ENCODE measurements at places on chromosomes 3 and 15.

DNA sequence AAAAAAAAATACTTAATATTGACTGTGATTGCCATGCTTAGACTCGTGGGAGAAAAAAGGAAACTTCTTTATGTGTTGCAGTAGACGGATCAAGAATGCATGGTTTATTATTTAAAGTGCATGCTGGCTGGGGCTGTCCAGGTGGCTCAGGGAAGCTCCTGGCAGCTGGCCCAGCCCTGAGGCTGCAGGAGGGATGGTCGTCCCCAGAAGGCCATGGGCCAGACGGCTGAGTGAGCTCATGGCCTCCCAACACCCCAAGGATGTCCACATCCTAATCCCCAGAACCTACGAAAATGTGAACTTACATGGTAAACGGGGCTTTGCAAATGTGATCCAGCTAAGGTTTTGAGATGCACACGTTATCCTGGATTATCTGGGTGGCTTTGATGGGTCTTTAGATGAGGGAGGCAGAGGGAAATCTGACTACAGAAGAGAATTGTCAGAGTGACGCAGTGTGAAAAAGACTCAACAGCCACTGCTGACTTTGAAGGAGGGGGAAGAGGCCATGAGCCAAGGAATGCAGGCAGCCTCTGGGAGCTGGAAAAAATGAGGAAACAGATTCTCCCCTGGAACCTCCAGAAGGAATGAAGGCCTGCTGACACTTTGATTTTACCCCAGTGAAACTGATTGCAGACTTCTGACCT lies 29.8 kb downstream of the ADAMTS17 start:
- no peak for DNase-seq

GRCh38 chr3:134445636-134446035 lies 40.1 kb downstream of the ANAPC13 start:
- no peak for DNase-seq

GRCh38 chr15:39695793-39696192 lies 86.8 kb downstream of the FSIP1 start:
- DNase-seq = no peak

GRCh38 chr3:111732252-111732879 lies 126.7 kb upstream of the PHLDB2 start:
- DNase-seq = no peak

DNA sequence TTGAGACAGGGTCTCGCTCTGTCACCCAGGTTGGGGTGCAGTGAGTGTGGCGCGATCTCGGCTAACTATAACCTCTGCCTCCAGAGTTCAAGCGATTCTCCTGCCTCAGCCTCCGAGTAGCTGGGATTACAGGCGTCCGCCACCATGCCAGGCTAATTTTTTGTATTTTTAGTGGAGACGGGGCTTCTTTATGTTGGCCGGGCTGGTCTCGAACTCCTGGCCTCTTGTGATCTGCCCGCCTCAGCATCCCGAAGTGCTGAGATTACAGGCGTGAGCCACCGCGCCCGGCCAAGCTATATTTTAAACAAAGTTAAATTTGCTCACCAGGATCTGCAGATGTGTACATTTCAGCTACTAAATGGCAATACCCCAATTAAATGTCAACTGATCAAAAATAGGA lies 1.1 kb upstream of the C3orf38 start:
- DNase-seq = no peak

GRCh38 chr3:159798951-159799350 lies 189.7 kb upstream of the IL12A start:
- DNase-seq = peak; percentile 67

DNA sequence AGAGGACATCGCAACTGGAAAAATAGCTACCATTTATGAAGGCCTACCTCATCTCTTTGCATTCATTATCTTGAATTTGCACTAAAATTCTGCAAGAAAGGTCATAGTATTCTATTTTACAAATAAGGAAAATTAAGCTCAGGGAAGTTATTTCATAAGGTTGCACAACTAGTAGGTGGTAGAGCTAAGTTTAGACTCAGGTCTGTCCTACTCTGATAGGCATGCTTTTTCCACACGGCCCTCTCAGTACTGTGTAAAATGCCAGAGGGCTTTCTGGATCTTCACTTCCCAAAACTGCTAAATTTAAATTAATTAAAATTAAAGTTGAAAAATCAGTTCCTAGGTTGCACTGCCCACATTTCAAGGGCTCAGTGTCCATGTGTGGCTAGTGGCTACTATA lies 18.3 kb downstream of the MAP2K1 start:
- no peak for DNase-seq

DNA sequence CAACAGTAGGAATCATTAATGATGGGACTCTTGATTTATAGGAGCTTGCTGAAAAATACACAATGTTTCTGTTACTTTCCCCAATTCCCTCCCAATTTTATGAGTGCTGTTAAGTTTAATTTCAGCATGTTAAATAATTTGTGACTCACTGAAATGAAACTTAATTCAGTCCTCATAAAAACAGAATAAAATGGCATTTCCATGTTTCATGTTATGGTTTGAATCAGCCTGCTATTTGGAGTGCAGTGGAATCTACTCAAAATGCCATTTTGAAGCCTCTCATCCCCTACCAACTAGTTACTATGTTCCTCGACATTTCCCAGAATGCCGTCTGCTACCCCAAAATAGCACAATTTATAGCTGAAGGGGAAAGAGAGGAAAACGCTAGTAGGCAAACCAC lies 237.5 kb downstream of the ADAMTS17 start:
- DNase-seq = no peak

DNA sequence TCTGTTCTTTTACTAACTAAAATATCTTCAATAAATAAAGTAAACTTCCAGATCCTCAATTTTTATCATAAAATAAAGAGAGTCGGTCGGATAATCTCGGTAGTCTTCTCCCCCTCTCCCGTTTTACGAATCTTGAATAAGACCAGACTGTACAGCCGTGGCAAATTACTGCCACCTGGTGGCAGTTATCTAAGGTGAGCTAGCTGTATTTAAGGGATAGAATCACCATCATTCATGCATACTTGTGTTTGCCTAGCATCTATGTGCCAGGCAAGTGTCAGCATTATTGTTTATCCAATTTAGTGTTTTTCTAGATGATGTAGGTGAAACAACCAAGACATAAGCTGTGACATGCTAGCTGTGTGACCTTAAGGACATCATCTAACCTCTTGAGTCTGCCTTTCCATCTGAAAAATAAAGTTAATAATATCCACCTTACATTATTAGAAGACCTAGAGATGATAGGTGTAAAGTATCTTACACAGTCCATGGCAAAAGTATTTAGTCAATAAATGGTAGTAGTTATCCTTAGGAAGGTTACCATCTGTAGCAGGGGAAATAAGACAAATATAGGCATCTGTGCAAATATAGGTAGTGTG lies 21.3 kb downstream of the DUT start:
- DNase-seq = peak; percentile 56

DNA sequence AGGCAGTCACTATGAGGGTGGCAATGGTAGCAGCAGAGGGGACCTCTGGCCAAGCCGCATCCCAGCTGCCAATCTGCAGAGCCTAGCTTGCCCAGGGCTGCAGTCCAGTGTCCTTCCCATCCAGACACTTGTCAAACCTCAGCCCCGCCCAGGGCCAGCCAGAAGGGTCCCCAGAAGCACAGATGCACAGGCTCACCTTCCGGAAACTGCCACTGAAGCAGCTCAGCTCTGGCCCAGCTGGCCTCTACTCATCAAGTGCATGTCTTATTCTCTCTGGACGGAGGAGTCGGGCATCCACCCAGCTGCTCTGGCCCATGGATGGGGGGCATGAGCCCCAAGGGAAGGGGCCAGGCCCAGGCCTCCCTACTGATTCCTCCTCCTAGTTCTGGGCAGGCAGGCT lies 69.2 kb downstream of the DNAJB8 start:
- no peak for DNase-seq

- DNase-seq = no peak
Measured at GRCh38 chr3:62870321-62870720, 4.9 kb downstream of the CADPS start.

GRCh38 chr15:48614051-48614450 lies 31.5 kb downstream of the FBN1 start:
- DNase-seq = no peak

- DNase-seq = no peak
Measured at GRCh38 chr3:49244581-49245205, 32.3 kb downstream of the C3orf62 start.

DNA sequence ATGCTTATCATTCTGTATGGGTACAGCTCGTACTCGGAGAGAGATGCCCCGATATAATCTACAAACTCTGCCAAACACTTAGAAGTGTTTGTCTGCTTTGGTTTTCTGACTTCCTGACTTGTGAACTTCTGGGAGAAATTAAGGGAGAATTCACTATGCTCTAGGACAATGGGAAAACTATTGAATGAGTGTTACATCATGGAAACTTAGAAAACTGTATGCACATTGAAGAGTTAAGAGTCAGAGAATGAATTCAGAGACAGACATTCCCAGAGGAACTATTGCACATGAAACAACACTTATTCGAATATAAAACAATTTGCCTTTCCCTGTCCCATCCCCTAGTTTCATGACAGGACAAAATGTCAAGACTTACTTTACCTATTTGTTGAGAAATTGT lies 57.8 kb downstream of the DTWD1 start:
- DNase-seq = no peak

DNA sequence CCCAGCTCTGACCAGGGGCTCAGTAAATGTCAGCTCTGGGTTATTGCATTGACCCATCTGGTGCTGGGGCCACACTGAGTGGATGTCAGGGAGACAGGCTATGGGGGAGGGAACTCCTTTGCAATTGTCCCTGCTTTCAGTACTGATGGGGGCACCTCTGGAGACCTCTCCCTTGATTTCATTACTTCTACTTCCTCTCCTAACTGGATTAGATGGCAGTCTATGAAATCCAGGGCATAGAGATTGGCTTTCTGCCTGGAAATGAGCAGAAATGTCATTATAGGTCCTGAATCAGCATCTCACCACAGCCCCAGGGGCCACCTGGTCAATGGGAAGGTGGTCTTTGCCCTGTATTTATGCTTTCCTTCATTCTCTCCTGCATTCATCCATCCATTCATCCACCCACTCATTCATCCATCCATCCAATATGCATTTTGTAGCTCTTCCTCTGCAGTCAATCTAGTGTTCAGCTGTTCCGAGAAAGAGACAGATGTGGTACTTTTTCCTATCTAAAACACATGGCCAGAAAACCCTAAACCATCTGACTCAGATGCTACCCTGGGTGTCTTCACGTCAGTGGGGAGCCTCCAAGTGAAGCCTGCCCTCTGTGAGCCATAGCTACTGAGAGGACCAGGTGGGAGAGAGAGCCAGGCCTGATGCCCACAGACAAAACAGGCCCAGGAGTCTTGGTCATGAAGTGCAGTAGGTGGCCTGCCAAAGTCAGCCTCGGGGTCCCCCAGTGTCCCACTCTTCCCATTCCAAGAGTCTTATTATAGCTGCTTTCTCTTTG lies 57.1 kb downstream of the CCDC33 start:
- no peak for DNase-seq
